ENCODE measurements at places on chromosomes 1 and 21.

GRCh38 chr1:234620272-234621126 lies 10.5 kb upstream of the IRF2BP2 start:
- H3K4me1 ChIP-seq, result no peaks in the 10 kb centered on the region
- no peak overlapping the region for H3K27ac ChIP-seq
- H3K4me3 ChIP-seq, result no peak overlapping the region
- no peak for DNase-seq

GRCh38 chr1:161725908-161726472 lies 4.6 kb downstream of the FCRLB start:
- H3K36me3 ChIP-seq, result no peaks in the 10 kb centered on the region
- H3K27ac ChIP-seq, result no peak overlapping the region
- peaks cover 26% of the 10 kb centered on the region for H3K4me1 ChIP-seq
- H3K4me3 ChIP-seq, result peak overlapping the region; percentile 70

DNA sequence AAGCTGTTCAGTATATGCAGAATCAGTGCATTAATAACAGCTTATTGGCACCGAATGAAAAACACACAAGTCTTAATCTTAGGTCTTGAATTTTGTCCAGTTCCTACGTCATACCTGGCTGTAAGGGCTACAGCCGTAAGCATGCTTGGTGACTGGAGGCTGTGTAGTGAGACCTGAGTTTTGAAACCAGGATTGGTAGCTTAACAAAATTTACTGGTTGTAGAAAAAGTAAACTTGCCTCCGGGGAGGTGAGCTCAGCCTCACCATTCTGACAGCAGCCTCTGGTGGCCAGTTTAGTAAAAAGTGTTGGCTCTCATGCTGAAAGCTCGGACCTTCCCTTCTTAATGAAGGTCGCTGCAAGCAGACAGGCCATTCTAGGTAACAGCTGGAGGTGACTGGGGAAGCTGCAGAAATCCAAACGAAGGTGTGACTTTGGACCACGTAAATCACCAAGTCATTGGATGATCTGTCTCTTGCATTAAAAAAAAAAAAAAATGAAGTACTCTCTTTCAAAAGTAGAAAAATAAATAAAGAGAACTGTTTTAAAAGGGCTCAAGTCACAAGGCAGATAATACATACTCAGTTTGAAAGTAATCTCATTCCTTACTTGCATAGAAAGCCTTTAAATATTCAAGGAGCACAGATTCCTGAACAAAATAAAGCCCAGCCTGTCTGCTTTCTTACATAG lies 48.9 kb downstream of the HLCS start:
- DNase-seq, result peak; percentile 11
- no peaks in the 10 kb centered on the region for H3K4me1 ChIP-seq
- H3K27ac ChIP-seq, result no peak overlapping the region
- H3K27me3 ChIP-seq, result no peaks in the 10 kb centered on the region
- no peak overlapping the region for H3K4me3 ChIP-seq

DNA sequence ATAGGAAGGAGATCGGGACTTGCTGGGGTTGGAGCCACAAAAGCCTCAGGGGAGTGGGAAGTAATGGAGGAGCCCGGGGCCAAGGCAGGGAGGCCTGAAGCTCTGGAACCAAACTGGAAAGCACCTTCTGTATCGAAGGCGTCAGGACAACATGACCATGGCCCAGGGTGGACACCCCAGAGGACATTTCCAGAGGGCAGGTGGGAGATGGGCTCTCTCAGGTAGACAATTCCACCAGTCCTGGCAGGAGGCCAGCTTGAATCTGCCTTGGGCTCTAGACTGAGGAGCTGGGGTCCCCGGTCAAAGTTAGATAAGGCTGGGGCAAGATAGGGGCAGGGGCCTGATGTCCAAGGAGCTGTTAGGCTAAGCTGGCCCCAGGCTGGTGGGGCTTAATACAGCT lies 104.9 kb upstream of the EDN2 start:
- H3K4me1 ChIP-seq, result no peaks in the 10 kb centered on the region
- H3K27me3 ChIP-seq, result no peaks in the 10 kb centered on the region
- H3K4me3 ChIP-seq, result no peak overlapping the region
- H3K36me3 ChIP-seq, result peaks cover 2% of the 10 kb centered on the region
- no peak overlapping the region for H3K27ac ChIP-seq

DNA sequence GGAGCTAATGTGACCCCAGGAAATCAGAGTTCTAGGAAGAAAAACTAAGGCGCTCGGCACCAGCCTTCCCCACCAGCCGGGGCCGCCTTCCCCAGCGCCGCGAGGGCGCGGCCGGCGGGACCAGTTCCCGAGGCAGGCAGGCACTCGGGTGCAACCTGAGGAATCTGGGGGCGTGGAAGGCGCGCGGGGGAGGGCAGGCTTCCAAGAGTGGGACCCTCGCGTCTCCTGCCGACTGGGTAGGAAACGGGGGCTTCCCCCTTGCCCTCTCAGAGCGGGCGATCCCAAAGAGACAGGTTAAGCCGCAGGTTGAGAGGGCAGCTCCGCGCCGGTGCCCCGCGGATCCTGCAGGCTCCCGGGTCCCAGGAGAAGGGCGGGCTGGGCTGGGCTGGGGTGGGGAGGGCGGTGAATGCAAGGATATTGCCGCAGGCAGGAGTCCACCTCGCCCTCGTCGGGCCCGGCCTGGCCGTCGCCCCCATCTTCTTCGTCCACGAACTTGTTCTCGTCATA lies 431 bp downstream of the ARPC5 start:
- peak overlapping the region; percentile 91 for H3K4me3 ChIP-seq
- H3K4me1 ChIP-seq, result peaks cover 55% of the 10 kb centered on the region
- no peaks in the 10 kb centered on the region for H3K27me3 ChIP-seq
- H3K36me3 ChIP-seq, result peaks cover 14% of the 10 kb centered on the region
- no peak for DNase-seq
- peak overlapping the region; percentile 75 for H3K27ac ChIP-seq

DNA sequence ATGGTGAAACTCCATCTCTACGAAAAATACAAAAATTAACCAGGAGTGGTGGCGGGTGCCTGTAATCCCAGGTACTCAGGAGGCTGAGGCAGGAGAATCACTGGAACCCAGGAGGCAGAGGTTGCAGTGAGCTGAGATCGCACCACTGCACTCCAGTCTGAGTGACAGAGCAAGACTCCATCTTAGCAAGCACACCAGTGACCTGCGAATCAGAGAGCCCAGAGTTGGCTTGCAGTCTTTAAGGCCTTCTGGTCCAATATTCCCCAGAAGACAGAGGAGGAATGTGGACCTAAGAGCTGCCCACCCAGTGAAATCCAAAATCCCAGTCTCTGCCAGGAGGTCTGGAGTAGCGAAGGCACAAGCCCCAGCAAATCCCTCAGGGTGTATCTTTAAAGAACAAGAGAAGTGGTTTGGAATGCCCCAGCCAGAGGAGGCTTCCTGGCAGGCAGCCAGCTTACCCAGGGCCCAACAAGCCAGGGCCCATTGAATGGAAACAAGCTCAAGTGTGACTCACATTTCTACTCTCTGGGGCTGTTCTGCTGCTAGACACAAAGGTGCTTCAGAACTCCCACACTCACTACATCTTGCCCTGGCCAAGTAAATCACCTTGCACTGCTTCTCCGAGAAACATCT lies 23.9 kb downstream of the GPR161 start:
- no peaks in the 10 kb centered on the region for H3K4me1 ChIP-seq
- no peaks in the 10 kb centered on the region for H3K27me3 ChIP-seq
- no peaks in the 10 kb centered on the region for H3K36me3 ChIP-seq
- no peak overlapping the region for H3K27ac ChIP-seq
- H3K4me3 ChIP-seq, result no peak overlapping the region

DNA sequence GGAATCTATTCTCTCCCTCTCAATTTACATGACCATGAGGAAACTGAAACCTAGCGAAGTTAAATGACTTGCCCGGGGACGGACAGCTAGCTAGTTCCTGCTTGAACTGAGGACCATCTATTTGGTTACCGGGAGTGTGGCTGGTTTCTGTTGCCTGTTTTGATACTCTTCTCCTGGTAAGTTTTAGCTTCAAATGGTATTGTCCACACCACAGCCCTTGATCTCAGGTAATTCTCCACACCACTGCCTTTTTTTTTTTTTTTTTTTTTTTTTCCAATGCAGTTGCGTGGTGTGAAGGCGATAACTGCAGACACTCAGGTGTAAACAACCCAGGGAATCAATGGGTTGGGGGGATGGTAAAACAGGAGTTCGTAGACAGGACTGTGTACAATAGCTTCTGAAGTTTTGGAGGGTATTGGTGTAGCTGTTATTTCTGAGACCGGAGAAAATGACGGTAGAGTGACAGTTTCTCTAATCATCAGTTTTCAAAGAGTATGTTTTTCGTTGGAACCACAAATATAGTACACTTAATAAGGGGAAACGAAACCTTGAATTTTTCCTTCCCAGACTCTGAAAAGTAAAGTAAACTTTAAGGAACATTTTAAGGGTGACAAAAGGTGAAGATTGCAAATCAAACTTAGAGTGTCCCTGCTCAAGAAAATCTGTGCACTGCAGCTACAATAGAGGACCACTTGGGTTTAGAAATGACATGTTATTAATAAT lies 125.3 kb upstream of the CACYBP start:
- no peak overlapping the region for H3K27ac ChIP-seq
- peak overlapping the region; percentile 69 for H3K4me3 ChIP-seq
- DNase-seq, result no peak
- H3K27me3 ChIP-seq, result no peaks in the 10 kb centered on the region
- H3K36me3 ChIP-seq, result no peaks in the 10 kb centered on the region
- H3K4me1 ChIP-seq, result no peaks in the 10 kb centered on the region

GRCh38 chr1:20102875-20103274 lies 16.5 kb downstream of the PLA2G2D start:
- H3K27me3 ChIP-seq, result no peaks in the 10 kb centered on the region
- no peak overlapping the region for H3K4me3 ChIP-seq
- no peaks in the 10 kb centered on the region for H3K4me1 ChIP-seq
- no peaks in the 10 kb centered on the region for H3K36me3 ChIP-seq
- no peak for DNase-seq

Measured in CD4-positive, CD25-positive, alpha-beta regulatory T cell (primary cell).